Non-pigmented ciliary epithelial cell (primary cell): ENCODE measurements at places on chromosomes 2 and 18.

DNA sequence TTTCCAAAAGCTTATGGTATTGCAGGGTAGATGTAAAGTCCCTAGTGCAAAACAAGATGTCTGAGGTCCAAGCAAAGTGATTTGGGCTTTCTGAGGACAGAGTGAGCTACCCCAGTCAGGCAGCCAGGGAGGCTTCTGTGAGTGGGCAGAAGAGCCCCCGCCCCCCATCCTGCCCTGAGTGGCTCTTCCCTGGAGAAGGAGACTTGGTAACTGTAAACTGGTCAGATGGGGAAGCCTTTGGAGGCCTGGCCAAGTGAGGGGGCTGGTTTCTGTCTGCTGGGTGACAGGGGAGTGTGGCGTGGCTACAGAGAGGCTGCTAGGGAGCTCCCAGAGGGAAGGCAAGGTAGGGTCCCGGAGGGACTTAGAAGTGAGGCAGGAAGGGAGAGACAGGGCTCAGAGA lies 181.3 kb upstream of the HAAO start:
- no peak for DNase-seq

- peak; percentile 82 for DNase-seq
Measured at GRCh38 chr2:183010112-183010511, 28.1 kb downstream of the NCKAP1 start.

- no peak for DNase-seq
Measured at GRCh38 chr18:8894823-8895222, 189.5 kb downstream of the MTCL1 start.

GRCh38 chr2:12064153-12064552 lies 317.7 kb downstream of the LPIN1 start:
- no peak for DNase-seq

GRCh38 chr18:39841482-39842365 lies 2113.3 kb upstream of the PIK3C3 start:
- DNase-seq = peak; percentile 36

GRCh38 chr2:200172944-200173581 lies 133.4 kb upstream of the SPATS2L start:
- DNase-seq = no peak

DNA sequence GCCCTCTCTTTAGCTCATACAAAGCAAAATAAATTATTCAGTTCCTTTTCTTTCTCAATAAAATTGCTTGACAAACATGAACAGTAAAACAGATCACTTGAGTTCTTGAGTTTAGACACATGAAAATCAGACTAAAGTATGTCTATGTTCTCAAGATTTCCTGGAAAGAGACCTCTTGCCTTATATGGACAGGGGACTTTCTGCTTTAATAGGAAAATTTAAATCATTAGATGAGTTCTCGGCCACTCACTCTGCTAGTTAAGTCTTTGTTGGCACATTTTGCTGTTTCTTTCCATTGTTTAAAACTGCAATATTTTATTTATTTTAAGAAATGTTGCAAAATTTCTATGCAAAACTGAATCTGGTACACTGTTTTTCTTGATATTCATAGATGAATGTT lies 207.8 kb downstream of the RND3 start:
- no peak for DNase-seq

- DNase-seq = no peak
Measured at GRCh38 chr2:241112046-241112445, 10.0 kb upstream of the MTERF4 start.

DNA sequence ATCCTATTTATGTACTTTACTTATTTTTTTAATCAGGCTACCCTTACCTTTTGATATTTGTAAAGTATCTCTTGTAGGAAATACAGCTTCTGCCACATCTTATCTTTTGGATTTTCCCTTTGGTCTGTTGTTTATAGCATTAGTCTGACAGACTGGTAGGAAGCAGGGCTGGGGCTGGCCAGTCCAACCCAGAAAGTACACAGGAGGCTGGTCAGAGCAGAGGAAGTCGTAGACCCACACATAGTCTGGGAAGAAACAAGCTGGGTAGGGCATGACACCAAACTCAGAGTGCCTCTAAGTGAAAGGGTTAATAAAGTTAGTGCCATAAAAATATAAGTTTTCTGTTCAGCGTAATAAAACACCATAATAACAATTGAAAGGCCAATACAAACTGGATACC lies 51.7 kb downstream of the BOLA3 start:
- DNase-seq = no peak

- no peak for DNase-seq
Measured at GRCh38 chr18:62102221-62102620, 84.6 kb downstream of the PIGN start.

DNA sequence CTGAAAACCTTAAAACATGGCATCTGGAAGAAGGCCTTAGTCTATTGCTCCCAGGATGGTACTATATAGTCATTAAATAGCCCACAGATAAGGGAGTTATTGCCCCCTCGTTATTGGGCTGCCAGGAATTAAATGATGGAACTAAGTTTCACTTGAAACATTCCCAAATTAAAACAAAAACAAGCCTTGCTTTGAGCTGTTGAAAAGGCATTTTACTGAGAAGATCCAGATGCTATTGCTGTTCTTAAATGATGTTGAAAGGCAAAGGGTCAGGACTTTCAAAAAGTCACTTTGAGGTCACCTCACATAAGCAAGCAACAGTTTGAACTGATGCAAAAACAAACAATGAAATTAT lies 2.0 kb upstream of the AMMECR1L start:
- DNase-seq = no peak

DNA sequence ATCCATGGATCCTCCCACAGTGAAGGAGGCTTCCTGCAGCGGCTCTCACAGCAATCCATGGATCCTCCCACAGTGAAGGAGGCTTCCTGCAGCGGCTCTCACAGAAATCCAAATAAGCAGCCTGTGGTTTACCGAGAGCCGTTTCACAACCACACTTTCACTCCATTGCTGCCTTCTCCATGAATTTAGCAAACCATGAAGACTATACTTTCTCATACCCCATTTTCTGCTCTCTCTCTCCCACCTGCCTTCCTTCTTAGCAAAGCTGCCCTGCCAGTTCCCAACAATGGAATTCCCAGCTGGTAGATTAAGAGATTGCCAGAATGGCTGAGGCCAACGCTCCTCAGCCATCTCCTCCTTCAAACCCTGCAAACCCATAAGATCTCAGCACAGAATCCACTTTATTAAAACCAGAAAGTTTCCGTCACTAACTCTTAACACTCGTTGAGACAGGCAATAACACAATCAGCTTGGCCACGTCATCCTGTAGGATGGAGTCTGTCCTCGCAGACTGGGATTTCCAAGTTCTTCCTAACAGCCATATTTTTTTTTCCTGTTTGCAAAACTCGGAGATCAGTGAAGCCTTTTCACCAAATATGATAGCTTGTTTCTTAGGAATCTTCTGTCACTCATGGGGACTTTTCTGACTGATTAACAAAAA lies 162.2 kb downstream of the PXDN start:
- DNase-seq = no peak

GRCh38 chr2:91839904-91840868 lies 3031.0 kb upstream of the TEKT4 start:
- DNase-seq = no peak

DNA sequence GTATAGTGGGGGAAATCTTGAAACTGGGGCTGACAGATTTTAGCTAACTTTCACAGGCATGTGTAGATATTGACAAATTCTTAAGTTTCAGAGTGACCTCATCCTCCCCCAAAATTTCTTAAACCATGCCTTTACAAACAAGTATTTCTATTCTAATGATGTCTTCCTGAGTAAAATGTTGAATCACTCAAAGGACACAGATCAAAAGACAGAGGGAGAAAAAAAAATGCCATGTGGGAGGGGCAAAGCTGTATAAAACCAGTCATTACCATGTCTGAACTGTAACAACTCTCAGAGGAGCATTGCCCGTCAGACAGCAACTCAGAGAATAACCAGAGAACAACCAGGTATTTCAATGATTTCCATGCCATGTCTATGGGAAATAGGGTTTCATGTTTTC lies at the start of gene SERPINB2:
TSS of gene SERPINB2 (plus strand) at position 282 of the 400 bp plus-strand sequence. CDS start 3,740 bp downstream, outside the sequence.
- no peak for DNase-seq

- DNase-seq = no peak
Measured at GRCh38 chr2:200922439-200922838, 33.3 kb downstream of the NIF3L1 start.

DNA sequence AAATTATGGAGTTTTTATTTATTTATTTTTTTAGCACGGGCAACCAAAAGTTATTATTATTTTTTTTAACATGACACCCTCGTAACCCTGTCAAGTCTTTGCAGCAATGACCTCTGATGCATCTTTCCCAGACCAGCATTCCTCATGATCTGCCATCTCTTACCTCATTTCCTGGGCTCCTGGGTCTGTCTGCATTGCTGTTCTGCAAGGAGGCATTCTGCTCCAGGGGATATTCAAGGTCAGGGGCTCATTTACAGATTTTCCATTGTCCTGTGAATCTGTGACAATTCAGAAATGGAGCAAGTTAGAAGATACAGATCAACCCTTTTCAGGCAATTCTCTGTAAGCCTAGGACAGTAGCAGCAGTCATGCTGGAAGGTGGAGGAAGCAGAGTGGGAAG lies 43.0 kb downstream of the NGEF start:
- no peak for DNase-seq

DNA sequence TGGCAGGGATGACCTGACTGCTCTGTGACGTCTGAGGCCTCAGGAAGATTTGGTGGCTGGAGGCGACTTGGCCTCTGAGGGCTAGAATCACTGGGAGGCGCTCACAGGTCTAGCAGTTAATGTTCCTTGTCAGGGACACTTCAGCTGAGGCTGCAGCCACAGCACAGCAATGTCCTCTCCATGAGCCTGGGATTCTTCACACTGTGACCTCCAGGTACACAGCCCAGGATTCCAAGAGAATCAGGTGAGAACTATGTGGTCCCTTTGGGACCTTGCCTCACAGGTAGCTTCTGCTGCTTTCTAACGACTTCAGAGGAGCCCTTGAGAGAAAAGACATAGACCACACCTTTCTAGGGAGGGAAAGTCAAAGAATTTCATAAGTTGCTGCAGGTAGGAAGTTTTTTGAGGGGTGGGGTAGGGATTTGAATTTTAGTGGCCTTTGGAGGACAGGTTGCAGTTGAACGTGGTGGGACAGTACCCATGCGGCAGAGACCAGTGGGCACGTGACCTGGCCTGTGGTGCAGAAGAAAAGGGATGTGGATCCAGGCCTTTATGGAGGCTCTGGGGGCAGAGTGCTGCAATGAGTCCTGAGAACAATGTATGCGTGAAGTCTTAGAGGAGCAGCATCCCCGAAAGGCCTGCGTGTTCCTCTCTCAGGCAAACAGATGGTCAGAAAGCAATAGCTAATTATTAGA lies 86.2 kb downstream of the LYPD1 start:
- DNase-seq = no peak

DNA sequence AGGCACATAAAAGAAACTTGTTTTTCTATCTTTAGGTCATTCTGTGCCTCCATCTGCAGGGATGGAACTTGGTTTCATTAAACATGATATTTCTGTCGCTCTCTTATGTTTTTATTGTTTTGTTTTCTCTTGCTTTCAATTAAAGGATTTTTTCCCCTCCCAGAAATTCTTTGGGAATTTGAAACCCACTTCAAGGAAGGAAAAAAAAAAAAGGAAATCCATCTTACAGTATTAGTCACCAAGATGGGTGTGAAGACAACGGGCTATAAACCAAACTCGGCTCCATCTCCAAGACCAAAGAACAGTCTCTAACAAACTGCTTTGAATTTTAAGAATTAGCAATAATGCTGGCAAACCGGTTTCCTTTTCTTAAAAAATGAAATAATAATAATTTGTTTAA lies 244.1 kb downstream of the BCL11A start:
- no peak for DNase-seq
